ENCODE measurements at places on chromosomes 5 and 9.

DNA sequence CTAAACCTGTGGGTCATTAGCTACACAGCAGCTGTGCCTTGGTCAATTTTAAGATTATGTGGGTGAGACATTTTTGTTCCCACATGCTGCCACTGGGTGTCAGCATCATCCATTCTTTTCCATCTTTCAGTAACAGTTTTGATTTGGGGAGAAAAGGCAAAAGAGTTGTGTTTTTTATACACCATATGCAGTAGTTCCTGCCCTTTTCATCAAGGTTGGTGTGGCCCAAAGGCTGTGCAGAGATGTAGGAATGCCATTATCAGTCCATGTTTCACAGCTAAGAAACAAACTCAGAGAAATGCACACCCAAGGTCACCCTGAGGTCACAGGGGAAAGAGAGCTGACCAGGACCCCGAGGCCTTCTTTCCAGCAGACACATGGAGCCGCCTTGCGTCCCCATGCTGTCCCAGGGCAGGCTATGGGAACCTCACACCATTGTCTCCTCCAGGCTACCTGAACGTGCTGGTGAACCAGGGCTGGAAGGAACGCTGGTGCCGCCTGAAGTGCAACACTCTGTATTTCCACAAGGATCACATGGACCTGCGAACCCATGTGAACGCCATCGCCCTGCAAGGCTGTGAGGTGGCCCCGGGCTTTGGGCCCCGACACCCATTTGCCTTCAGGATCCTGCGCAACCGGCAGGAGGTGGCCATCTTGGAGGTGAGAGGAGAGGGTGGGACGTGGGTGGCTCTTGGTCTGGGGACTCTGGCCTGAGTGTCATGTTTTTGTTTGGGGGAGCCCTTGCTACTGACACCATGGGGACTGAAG, 27.8 kb upstream of the GRPEL2 start:
- DNase-seq, result peak; percentile 23

DNA sequence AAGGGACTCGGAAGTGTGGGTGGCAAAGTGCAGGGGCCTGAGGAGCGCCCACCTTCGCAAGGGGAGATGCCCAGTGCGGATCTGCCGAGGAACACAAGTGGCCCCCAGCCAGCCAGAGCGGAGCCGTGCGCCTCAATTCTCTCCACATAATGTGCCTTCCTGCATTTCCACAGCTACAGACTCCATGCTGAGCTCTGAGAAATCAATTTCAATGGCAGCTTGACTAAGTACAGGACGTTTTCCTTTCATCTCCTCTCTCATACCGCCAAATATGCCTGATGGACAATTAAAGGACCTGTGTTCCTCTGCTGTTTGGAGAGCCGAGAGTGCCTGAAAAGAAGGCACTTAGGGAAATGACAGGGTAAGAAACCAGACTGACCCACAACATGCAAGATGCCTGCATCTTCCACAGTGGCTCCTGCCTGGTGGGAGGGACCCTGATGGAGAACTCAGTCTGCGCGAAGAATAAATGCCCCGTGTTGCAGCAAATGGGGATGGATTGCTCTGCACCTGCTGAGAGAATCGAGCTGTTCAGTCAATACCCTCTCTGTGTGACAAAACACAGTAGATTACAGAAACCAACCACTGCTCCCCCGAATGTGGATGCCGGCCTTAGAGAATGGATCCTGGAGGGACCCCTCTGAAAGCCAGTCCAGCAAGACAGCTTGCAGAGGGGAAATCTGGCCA, 38.6 kb upstream of the OLFM1 start:
- DNase-seq, result no peak

GRCh38 chr5:102857076-102857818, 102.1 kb downstream of the PAM start:
- no peak for DNase-seq

GRCh38 chr5:33601881-33602280, 161.1 kb downstream of the TARS1 start:
- no peak for DNase-seq

DNA sequence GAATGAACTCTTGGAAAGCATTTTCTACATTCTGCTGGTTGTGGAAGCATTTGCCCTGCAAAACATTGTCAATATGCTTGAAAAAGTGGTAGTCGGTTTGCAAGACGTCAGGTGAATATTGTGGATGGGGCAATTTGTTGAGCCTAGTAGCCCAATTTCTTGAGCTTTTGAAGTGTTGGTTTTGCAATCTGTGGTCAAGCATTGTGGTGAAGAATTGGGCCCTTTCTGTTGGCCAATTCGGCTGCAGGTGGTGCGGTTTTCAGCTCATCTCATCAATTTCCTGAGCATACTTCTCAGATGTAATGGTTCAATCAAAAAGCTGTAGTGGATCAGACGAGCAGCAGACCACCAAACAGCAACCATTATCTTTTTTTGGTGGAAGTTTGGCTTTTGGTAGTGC, 426.8 kb upstream of the CDH9 start:
- DNase-seq, result no peak

DNA sequence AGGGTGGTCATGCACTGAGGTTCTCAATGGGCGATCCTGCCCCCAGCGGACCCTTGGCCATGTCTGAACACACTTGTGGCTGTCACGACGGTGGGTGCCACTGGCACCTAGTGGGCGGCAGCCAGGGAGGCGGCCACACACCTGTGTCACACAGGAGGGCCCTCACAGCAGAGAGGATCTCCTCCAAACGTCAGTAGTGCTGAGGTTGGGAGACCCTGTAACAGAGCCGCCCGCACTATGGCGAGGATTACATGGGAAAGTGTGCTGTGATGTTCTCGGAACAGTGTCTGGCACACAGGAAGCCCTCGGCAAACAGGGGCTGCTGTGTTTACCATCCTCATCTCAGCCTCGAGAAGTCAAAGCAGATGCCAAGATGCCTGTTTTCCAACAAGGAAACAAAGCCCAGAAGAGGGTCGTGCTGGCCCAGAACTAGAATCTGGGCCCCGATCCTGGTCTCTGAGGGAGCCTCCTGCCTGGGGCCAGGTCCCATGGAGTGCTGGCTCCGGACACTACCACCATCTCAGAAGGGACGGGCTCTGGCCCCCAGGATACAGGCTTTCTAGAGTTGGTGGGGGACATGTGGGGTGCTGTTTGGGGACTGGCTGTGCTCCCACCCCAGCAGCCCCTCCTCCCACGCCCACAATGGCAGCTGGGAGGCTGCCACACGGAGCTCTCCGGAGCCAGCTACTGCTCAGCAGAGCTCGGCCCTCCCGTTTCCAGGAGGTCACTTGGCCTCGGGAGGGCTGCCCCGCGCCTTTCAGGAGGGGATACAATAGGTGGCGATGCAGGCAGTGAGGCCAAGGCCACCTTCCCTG, 48.2 kb downstream of the DBH start:
- no peak for DNase-seq

- DNase-seq, result no peak
Observed at GRCh38 chr5:74384851-74385250, 255.7 kb downstream of the ENC1 start.

GRCh38 chr5:27523629-27524028, 485.2 kb upstream of the CDH9 start:
- no peak for DNase-seq

DNA sequence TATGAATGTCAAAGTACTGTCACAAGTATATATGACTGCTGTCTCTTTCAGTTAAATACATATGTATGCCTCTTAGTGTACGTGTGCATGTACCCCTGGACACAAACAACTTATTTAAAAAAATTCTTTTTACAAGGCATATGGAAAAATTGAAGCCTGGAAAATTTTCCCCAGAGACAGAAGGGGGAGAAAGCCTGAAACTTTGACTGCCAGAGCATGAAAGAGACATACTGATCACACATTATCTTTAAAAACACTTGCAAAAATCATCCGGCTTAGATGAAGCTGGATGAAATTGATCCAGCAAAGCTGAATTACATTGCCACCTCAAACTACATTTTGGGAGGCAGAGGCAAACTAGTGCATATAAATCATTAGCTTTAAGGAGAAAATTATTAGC, 88.0 kb upstream of the NFIB start:
- no peak for DNase-seq

- no peak for DNase-seq
Observed at GRCh38 chr5:169178274-169178673, 122.7 kb downstream of the SLIT3 start.

DNA sequence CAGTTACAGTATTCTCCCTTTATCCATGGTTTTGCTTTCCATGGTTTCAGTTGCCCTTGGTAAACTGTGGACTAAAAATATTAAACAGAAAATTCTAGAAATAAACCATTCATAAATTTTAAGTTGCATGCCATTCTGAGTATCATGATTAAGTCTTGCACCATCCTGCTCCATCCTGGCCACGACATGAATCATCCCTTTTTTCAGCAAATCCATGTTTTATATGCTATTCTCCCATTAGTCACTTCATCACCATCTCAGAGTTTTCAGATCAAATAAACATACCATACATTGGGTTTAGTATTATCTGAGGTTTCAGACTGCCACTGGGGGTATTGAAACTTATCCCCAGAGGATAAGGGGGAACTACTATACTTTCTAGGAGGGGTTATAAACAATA, 234.4 kb upstream of the ATP10B start:
- DNase-seq, result no peak

- DNase-seq, result no peak
Observed at GRCh38 chr5:130545291-130545690, 619.8 kb downstream of the HINT1 start.

Data from effector memory CD8-positive, alpha-beta T cell (primary cell).